ENCODE measurements at places on chromosomes 1 and 21.
A peak's percentile ranks its signal among the peaks of the same experiment; 100 is the strongest.

GRCh38 chr1:156804572-156805243 is 11.9 kb downstream of the SH2D2A start:
- DNase-seq = no peak

DNA sequence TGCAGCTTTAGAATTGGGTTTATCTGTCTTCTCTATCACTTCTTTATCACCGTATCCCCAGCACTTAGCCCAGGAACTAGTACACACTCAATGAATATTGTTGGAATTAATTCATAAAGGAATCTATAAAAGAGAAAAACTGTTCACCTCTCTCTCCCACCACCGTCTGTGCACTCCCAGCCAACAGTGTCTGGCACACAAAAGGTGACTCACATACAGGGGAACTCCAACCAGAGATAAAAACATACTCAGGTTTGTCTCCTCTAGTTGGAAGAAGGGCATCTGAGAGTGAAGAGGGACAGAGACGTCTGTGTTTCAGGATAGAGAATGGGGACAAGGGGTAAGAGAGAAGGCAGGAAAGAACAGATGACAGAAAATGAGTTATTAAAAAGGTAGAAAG is 10.0 kb downstream of the ITLN1 start:
- no peak for DNase-seq

GRCh38 chr21:41894922-41895557 is 15.9 kb upstream of the PRDM15 start:
- DNase-seq = no peak

- no peak for DNase-seq
Observed at GRCh38 chr1:225777058-225777582, 506 bp upstream of the SRP9 start.

GRCh38 chr1:2460203-2460602 is 15.9 kb upstream of the PLCH2 start:
- DNase-seq = no peak

DNA sequence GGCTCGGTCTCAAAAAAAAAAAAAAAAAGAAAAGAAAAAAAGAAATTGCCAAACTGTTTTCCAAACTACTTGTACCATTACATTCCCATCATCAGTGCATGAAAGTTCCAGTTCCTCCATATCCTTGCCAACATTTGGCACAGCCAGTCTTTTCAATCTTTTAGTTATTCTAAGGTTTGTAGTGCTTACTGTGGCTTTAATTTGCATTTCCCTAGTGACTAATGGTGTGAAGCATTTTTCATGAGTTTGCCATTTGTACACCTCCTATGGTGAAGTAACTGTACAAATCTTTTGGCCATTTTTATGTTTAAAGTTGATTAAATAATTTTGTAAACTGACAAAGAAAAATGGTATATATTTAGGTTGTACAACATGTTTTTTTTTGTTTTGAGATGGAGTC is 70.7 kb downstream of the DEGS1 start:
- DNase-seq = no peak

GRCh38 chr1:20481643-20482498 is 4.1 kb downstream of the CAMK2N1 start:
- DNase-seq = no peak

DNA sequence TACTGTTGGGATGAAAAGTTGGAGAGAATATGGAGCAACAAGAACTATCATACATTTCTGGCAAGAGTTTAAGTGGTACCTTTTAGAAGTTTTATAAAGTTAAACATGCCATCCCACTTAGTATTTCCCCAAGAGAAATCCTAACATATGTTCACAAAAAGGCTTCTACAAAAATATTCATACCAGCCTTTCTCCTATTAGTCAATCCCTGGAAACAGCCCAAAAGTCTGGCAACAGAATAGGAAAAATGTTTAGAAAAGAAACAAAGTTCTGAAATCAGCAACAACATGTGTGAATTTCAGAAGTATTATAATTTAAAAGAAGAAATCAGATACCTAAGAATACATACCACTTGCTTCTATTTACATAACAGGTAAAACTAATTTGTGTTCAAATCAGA is 271.0 kb downstream of the DSCAM start:
- no peak for DNase-seq

DNA sequence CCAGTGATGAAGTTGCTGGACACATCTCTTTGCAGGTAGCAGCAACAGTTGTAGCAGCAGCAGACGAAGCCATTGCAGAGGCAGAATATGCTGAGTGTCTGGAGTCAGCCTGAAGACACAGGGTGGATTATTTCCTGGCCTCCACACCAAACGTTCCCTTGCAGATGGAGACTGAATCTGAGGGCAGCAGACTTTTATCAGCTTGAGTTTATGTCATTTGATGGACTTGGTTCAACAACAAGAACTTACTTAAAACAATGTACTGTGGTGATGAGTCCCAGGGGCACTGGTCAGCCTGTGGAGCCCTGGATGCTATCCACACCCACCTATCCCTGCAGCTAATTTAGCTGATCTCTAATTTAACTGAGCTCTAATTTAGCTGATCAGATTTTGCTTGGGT is 17.1 kb upstream of the MPZL1 start:
- DNase-seq = no peak

- DNase-seq = no peak
Observed at GRCh38 chr1:119908661-119909060, 12.3 kb upstream of the ADAM30 start.

DNA sequence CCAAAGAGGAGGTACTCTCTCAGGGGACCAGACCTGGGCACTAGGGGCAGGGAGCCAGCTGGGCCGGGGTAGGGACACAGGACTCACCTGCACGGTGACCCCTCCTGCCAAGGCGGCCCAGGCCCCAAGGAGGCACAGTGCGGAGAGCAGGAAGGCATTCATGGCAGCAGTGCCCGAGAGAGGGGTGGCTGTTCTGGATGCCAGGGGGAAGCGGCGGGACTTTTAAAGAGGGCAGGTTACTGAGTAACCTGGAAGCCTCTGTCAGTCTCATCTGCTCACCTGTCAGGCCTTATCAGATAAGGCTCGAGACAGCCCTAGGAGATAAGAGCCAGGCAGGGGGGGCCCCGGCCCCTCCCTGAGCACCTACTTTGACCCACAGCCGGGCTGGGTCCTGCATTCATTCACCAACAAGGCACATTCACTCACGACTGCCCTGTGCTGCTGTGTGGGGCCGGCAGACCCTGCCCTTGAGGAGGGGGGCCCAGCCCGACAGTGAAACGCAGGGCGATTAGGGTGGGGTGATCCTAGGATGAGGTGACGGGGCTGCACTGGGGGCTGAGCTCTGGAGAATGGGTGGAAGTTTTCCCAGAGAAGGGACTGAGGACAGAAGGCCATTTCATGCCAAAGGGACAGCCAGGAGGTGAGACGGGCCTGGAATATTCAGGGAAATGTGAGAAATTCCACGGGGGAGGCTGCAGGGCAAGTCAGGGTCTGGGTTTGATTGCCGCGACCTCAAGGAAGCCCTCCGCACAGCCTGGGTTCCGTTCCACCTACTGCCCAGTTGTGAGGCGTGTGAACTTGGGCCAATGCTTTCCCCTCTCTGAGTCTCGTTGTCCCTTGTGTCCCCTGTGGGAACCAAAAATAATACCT is at the start of gene GUCA2A:
Gene GUCA2A, minus strand, starts transcription at position 195 of the 870 bp plus-strand sequence. Its CDS starts 33 bp downstream, at position 162.
- DNase-seq = no peak

DNA sequence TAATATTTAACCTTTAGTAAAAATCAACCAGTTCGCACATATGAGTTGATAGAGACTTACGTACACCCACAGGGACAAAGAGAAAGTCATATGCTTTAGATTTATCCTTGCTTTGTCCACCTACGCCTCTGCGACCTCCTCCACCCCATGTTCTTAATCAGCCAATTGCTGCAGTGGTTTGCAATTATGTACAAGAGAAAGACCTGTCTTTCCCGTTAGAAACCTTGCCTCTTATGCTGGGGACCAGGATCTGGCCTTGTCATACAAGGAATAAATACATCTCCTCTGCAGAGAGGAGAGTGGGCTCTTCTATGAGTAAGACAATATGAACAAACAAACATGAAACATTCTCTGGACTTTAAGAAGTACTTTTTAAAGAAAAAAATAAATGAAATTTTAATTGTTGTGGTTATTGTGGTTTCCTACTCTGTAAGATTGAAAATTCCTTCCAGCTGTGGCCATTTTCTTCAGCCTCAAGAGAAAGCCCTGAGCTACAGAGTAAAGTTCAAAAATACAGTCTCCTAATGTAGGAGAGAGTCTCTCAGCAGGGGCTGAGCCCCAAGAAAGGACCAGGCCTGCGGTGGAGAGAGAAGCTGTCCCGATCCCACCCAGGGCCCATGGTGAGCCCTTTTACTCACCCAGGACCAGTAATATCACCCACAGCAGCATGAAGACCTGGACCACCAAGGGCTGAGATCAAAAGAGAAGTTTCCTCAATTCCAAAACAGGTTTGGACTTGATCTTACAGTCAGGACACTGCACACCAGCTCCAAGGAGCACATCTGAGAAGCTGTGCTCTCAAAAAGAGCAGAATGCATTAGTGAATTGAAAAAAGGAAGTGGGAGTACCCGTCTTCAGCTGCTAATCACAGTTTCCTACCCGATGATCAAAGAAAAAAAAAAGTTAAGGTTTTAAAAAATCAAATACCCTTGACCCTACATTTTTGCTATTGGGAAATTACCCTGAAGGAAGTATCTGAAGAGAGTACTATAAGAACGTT is at the start of gene FCRL5:
Gene FCRL5, minus strand, starts transcription at position 822 of the 1,000 bp plus-strand sequence. Its CDS starts 153 bp downstream, at position 669.
- no peak for DNase-seq

DNA sequence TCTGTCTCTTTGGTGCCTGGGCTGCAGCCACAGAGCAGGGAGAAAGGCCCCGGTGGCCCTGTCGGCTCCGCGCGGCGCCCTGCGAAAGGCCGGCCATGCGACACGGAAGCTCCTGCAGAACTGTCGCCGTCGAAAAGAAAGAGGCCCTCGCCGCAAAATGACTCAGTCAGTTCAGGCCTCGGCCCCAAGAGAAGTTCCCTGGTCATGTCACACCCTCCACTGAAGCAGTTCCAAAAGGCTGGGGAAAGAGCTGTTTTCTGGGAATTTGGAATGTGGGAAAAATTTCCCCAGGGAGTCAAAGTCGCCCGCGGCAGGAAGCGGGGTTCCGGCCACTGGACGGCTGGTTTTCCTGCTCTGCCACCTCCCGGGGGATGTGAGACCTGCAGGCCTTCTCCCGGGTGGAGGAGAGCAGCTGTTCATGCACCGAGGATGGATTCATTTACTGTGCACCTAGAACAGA is 115.8 kb upstream of the ZNF678 start:
- no peak for DNase-seq

- DNase-seq = no peak
Observed at GRCh38 chr1:15575549-15576150, 9.2 kb downstream of the AGMAT start.

GRCh38 chr1:158329733-158330132 is 1.6 kb downstream of the CD1B start:
- DNase-seq = no peak

- no peak for DNase-seq
Observed at GRCh38 chr1:244371242-244372141, 80.2 kb downstream of the ADSS2 start.

DNA sequence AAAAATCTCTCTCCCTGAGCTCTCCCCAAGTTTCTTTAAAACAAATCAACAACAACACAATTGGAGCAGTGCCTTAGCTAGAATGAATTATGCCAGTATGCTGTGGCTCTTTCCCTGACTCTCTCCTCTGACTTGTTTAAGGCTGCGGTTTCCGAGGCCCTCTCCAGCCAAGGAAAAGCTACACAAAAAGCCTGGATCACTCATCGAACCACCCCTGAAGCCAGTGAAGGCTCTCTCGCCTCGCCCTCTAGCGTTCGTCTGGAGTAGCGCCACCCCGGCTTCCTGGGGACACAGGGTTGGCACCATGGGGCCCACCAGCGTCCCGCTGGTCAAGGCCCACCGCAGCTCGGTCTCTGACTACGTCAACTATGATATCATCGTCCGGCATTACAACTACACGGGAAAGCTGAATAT is 1.9 kb downstream of the S1PR1 start:
- DNase-seq = peak; percentile 78

DNA sequence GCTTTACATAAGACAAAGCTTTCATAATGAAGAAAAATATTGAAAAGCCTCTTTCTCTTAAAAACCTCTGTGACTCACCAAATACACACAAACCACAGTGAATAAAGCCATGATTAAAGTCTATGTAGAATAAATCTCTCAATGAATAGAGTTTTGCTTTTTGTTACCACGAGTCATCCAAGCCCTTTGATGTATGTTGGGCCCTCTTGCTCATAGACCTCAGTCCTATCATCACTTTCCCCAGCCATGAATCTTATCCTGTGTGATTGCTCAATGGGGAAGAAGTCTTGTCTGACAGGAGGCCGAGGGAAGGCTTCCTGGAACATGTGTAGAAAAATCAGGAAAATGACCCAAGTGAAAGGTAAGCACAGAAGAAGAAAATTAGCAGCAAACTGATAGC is 60.8 kb downstream of the NGF start:
- no peak for DNase-seq

DNA sequence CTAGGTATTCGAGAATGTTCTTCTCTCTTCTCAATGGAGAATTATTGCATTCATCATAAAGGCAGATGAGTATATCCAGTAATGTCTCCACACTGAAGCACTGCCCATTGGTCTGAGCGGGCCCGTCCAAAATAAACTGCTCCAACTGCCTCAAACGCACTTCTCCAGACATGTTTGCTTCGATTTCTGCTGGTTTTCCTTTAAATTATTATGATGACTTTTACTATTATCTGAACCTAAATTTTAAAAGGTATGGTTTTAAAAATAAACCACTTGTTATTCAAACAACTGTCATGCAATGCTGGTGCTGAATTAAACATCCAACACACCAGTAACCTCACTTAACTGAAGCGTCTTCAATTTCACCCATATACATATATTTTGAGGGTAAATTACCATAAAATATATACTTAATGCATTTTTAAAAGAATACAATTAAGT is 1.3 kb downstream of the CDC42BPA start:
- no peak for DNase-seq

DNA sequence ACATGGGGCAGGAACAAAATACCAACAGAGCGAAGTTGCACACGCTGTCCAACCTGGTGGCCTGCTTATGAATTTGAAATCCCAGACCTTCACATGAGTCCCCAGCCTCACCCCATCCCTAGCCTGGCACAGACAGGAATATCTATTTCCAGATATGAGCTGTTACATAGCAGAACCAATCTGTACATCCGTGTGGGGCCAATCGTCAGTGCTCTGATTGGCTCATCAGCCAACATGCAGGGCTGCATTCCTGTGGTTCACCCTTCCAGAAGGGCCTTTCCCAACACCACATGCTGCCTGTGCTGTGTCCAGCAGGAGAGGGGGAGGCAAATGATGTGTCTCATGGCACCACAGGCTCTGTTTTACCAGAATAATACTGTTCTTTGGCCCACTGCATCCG is 31.3 kb downstream of the CCN1 start:
- no peak for DNase-seq

DNA sequence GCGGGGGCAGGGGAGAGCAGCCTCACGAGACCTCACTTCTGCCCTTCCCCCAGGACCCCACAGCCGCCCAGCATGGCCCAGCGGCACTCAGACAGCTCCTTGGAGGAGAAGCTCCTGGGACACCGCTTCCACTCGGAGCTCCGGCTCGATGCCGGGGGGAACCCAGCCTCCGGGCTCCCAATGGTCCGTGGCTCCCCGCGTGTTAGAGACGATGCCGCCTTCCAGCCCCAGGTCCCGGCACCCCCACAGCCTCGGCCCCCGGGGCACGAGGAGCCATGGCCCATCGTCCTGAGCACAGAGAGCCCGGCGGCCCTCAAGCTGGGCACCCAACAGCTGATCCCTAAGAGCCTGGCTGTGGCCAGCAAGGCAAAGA is 8.5 kb downstream of the ARHGEF16 start:
- DNase-seq = no peak

GRCh38 chr1:67489643-67490042 is 59.4 kb upstream of the SERBP1 start:
- DNase-seq = no peak

GRCh38 chr1:108829498-108829916 is 27.4 kb downstream of the AKNAD1 start:
- no peak for DNase-seq
